ENCODE measurements at places on chromosomes 2 and 18.

- no peak for DNase-seq
Measured at GRCh38 chr2:37418956-37419355, 74.5 kb downstream of the QPCT start.

- DNase-seq = no peak
Measured at GRCh38 chr18:9700261-9700796, 7.8 kb upstream of the RAB31 start.

DNA sequence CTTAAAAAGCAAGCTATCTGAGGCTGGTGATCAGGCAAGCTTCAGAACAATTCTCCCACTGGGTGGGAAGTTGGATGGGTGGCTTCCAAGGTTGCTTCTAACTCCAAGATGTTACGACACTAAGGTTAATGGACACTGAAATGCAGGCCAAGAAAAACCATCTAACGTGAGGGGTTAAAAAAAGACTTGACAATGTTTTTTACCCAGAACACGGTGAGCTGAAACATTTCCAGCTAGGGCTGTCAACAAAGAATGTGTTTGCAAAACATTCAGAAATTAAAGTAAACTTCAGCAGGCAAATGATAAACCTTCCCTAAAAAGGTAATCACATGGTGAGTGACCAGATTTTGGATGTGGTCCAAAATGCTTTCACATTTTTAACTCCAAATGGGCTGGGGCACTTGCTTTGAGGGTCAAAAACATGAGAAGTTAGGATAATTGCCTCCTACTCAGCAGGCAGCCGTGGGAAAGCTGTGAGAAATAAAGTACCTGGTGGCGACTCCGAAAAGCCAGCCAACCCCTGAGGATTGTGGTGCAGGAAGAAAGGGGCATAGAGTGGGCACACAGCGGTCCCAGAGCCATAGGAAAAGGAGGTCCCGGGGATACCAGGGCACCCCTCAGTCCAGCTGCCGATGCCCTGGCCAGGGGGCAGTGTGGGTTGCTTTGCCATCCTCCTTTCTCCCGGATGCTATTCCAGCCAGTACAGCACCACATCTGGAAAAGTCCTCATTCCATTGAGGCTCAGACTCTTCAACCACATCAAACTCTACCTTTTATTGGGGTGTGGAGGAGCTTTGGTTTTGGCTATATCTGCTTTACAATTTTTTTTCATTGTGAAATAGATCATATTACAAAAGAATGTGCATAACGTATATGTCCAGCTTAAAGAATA is 90.0 kb upstream of the ATL2 start:
- DNase-seq = no peak

GRCh38 chr18:37694516-37694915 is 128.9 kb upstream of the CELF4 start:
- DNase-seq = no peak

- DNase-seq = no peak
Measured at GRCh38 chr2:133424876-133425275, 143.4 kb downstream of the NCKAP5 start.

DNA sequence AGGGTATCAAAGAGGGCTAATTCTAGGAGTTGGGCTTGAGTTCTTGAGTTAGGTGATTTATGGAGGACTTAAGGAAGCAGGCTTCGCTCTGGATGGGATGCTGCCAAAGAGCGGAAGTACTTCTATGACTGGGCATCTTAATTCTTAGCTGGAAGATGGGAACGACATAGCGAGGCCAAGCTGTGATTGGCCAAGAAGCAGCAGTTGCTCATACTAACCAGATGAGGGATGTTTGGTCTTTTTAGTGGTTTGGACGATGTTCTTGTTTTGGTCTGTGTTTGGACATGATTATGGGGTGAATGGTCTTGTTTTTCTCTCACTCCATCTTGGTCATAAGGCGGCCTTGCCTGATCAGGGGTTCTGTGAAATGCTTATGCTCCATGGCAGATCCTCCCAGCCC is 133.7 kb downstream of the MSH2 start:
- no peak for DNase-seq

- DNase-seq = no peak
Measured at GRCh38 chr18:14928396-14928795, 180.4 kb downstream of the ANKRD30B start.

GRCh38 chr18:41553716-41554115 is 401.3 kb upstream of the PIK3C3 start:
- no peak for DNase-seq

DNA sequence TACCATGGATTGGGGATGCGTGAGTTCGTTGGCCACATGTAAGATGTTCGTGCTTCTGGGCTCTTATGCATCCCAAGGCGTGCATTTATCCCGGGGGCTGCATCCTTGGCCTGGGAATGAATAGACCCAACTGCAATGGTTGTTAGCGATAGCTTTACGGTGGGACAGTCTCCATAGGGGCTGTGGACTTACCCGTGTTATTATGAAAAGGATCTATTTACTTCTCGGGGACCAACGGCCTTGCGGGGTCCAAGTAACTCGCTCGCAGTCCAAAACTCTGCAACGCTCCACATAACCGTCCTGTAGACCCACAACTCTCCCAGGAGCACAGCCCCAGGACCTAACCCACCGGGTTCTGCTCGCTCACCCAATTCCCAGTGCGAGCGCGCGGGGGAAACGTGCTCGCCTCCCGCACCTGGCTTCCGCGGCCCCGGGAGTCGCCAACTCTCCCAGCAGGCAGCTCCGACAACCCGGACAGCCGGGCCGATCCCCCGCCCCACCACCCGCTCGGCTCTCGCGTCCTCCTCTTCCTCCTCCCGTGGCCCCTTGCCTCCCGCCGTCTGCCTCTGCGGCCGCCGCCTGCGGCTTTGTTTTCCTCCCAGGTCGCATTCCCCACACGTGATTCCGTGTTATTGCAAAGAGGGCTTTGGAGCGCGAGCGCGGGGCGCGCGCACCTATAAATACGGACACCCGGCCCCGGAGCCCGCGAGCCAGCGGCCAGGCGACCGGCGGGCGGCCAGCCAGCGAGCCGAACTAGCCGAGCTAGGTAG is at the start of gene CABLES1:
Gene CABLES1, plus strand, starts transcription at position 706 of the 770 bp plus-strand sequence. CDS start 278 bp downstream, outside the sequence.
- DNase-seq = peak; percentile 50

GRCh38 chr2:67322353-67323001 is 74.7 kb upstream of the ETAA1 start:
- no peak for DNase-seq

GRCh38 chr2:209534228-209534627 is 110.4 kb downstream of the MAP2 start:
- DNase-seq = no peak

DNA sequence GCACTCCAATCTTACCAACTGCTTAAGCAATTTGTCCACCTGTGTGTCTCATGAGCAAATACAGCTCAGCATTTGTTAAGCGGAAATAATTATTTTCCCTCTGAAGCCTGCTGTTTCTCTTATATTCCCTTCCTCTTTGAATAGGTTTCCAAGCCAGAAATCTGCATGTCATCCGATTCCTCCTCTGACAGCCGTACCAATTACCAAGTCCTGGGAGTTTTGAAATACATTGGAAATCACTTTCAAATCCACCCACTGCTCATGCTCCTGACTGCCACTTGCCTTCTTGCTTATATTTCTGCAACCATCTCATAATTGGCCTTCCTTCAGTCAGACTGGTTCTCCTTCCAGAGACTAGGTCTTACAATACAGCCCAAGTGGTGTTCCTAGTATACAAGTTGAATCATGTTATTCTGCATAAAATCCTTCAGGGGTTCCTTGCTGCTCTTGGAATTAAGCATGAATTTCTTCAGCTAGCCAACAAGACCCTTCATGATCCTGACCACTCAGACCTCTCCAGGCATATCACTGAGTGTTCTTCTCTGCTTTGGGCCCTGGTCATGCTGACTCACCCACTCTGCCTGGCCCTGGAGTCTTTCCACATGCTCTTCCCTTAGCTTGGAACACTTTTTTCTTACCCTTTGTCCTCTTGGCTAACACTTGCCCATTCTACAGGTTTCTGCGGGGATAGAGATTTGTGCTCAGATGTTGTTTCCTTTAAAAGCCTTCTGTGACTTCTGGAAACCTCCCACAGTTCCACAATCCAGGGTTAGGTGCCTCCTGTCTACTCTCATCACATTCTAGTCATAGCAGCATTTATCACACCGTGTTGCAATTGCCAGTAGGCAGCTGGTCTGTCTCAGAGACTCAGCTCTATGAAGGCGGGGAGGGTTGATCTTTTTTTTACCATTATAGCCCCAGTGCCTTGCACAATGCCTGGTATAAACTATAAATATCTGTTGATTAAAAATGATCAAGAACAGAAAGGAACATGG is 157.6 kb downstream of the ARL6IP6 start:
- DNase-seq = no peak

- DNase-seq = no peak
Measured at GRCh38 chr2:221549143-221549542, 23.0 kb downstream of the EPHA4 start.

DNA sequence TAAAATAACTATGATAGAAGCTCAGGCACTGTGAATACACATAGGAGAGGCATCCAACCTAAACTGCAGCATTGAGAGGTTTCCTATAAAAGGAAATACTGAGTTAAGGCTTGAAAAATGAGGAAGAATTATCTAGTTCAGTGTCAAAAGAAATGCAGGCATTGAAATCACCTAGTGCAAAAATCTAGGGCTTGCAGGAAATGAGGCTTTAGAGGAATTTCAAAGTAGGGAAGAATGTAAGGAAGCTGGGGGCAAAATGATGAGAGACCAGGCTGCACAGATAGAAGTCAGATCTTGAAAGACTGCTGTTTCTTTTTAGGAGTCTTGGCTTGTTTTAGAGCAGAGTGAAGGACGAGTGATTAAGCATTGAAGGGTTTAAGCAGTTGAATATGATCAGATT is 28.1 kb upstream of the SCYGR2 start:
- DNase-seq = no peak

GRCh38 chr2:237254911-237255578 is 158.9 kb downstream of the COL6A3 start:
- DNase-seq = no peak

DNA sequence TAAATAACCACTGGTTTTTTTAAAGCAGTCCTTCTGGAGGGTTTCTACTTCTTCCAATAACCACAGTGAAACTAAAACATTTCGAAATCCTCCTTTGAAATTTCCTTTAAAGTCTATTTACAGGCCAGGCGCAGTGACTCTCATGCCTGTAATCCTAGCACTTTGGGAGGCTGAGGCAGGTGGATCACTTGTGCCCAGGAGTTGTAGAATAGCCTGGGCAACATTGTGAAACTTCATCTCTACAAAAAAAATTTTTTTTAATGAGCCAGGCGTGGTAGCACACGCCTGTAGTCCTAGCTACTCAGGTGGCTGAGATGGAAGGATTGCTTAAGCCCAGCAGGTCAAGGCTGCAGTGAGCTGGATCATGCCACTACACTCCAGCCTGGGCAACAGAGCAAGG is 15.2 kb downstream of the KIDINS220 start:
- DNase-seq = no peak

DNA sequence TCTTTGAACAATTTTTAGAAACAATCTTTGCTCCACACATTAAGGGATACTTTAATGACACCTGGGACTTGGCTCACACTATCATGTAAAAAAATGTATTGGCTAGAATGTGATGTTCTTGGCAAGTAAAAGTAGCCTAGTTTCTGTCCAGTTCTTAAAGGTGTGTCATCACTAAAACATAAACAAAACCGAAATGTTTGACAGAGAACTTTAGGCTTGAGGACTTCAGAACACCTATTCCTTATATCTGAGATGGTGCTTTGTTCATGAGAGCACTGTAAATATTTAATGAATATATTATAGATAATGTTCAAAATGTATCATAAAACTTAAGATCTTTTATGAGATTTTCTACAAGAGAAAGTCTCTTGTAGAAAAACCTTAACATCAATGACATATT is 19.8 kb upstream of the HNRNPA3 start:
- no peak for DNase-seq

Data from activated B cell treated with CpG ODN at 0.5 μM for 24 hours (primary cell).